Activated CD4-positive, alpha-beta T cell treated with anti-CD3 and anti-CD28 coated beads, Interleukin-2, Interleukin-4, amounts not matched to agents 100 ng/mL and 50 ng/mL, durations not matched to agents 16 hours and 8 hours (primary cell): ENCODE measurements at places on chromosomes 7 and 10.

- no peak for DNase-seq
Observed at GRCh38 chr7:138773817-138774216, 24.0 kb upstream of the TMEM213 start.

- DNase-seq, result no peak
Observed at GRCh38 chr10:66698069-66698468, 227.8 kb upstream of the LRRTM3 start.

DNA sequence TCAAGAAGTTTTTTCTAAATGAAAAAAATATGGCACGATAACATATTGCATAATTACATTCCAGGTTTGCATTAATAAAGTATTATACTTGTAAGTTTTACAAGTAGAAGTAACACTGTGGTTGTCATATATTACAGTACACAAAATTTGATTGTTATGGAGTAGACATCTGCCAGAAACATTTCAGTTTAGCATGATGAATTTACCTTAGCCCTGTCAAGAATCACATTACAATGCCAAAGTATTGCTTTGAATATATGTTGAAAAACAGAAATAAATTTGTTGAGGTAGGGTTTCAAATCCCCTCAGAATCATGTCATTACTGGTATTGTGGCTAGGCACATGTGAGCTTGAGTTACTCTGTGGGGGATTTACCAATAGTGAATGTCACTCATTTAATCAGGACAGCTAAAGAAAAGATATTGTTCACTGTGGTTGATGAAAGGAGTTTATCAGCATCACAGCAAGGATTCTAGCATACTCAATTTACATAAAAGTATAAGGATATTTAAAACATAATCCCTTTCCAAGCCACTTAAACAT is 112.1 kb downstream of the MDFIC start:
- no peak for DNase-seq

DNA sequence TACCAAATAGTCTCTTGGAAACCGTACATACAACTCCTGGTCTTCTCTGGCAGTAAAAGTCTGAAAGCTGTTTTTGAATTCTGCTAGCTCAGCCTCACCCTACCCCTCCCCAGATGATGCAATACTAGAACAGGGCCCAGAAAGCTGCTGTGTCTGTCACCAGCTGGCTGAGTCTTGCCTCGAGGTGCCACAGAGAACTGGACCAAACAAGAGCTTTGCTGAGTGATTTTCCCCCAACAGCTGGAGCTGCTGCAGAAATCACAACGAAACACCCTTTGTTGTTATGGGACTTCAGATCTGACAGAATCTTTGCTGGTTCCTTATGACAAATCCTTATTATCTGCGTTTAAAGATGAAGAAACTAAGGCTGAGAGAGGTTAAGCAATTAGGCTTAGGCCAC is 134.1 kb downstream of the SPAG6 start:
- DNase-seq, result peak; percentile 14

DNA sequence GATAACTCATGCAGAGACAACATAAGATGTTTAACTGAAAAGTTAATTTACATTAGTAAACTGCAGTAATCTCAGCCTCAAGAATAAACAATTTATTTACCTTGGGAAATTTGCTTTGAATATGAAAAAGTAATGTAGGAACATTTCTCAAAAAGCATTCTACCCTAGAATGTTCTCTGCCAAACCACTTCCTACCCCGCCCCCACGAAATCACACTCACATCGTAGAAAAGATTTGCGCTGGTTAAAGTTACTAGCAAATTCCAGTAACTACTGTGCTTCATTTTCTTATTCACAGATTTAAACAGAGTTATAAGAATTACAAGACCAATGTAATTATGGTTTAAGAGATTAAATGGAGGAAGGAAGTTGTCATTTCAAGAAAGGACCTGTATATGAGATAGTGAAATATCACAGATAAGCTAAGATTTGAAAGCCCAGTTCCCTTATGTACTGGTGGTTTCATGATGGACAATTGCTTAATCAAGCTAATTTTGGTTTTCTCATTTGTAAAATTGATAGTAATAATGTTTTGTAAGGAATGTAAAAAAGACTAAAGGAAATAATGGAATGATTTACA is 175.4 kb downstream of the GNAI1 start:
- DNase-seq, result no peak

DNA sequence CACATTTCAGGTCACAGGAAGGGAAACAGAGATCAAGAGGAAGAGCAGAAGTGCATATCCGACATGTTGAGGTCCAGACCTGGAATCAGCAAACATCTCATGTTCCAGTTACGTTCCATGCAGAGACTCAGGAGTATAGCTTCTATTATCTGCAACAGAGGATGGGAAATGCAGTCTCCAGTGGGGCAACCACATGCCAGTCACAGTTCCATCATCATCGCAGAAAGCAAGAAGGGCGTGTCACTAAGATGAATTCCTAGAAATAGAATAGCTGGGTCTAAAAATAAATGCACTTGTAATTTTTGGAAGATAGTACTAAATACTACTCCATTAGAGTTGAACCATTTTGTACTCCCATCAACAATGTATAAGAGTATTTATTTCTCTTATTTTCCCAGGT is 133.2 kb upstream of the MDFIC start:
- no peak for DNase-seq

GRCh38 chr7:135448753-135449152 is 61.1 kb downstream of the CNOT4 start:
- no peak for DNase-seq

DNA sequence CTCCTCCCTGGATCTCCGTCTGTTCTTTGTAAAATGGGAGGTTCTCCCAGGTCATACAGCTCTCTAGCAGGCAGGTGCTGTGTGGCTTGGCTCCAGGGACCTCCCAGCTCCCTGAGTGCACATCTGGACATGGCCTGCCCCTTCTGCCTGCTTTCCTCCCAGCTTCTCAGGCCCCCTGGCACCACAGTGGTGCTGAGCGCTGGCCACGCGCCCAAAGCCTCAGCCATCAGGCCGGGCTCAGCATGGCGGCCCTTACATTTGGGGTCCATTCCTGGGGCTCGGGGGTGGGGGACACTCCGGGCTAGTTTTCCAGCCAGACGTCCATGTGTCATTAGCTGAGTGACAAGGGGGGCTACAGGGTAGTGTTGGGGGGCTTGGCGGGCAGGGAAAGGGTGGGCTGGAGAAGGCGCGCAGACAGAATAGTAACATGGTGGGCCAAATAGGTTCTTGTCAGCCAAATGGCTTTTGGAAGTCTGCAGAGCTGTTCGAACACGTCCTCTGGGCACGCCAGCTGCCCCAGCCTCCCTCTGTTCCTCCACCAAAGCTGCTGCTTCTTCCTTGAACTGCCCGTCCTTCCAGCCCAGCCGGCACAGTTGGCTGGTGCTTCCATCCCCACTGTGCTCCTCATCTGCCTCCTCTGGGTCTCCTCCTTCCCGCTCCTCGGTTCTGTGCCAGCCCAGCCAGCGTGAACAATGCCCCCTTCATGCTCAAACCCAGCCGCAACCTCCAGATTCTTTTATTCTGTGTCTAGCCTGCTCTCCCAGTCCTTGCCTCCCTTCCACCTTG is 65.9 kb downstream of the GOLGA7B start:
- no peak for DNase-seq

GRCh38 chr10:24382979-24383663 is 174.2 kb downstream of the KIAA1217 start:
- no peak for DNase-seq

DNA sequence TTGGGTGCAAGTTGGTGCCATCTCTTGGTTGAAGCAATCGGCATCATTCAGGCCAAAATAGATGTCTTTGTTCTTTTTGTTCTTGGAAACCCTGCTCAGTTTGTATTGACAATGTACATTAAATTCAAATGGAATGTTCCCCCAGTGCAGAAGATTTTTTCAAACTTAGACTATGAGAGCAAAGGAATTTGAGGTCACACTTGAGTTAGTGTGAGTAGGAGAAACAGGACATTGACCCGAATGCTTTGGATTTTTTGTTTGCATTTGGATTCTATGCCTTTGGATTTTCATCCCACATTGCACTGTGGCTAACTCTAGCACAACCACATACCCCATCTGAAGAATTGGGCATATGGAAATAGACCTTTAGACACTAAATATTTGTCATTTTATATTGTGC is 480.0 kb downstream of the GALNT17 start:
- no peak for DNase-seq

DNA sequence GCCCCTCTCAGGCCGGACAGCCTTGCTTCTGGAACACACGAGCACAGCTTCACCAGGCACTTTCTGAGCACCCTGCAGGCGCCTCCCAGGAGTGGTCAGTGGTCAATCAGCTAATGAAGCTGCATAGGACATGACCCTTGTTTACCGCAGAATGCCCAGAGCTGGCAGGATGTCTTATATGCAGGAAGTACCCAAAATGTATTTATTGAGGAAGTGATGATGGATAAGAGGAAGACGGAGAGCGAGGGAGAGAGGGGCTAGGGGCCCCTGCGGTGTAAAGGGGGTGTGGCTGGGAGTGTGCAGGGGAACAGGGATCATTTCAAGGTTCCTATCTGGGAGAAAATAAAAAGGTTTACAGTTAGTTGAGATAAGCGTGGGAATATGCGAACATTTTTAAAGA is 3.3 kb downstream of the CYP2E1 start:
- no peak for DNase-seq

GRCh38 chr7:158377800-158378623 is 209.6 kb downstream of the PTPRN2 start:
- DNase-seq, result no peak

DNA sequence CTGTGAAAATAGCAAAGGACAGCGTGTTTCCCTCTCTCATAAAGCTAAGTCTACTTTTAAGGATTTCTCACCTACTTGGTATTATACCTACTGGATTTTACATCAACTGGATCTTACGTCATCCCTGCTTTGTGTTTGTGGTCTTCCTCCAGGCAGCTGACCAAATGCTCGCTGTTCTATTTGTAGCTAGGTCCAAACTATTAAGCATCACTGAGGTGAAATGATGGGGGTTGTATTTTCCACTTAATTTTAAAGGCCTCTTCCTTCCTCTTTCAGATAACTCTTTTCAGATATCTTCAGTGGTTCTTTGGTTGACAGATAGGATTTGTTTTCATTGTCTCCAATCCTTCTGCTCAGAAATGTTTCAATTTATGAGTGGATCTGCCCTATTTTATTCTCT is 169.7 kb downstream of the RNLS start:
- no peak for DNase-seq

GRCh38 chr7:73966062-73966940 is 61.7 kb upstream of the ELN start:
- DNase-seq, result no peak

DNA sequence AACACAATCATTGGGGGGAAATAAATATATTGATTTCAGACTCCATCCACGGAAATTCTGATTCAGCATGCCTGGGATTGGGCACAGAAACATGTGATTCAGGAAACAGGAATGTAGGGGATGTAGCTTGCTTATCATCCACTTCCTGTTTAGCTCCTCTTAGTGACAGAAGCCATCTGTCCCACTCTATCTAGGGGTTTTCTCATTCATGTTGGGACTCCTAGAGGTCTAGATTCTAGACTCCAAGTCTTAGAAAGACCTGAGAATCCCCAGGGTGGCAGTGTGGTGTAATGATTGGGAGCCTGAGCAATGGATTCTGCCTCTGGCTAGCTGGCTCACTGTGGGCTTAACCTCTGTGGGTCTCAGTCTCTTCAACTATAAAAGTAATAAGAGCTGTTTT is 67.9 kb downstream of the CDK1 start:
- no peak for DNase-seq

GRCh38 chr10:78336402-78336791 is 302.7 kb downstream of the RPS24 start:
- DNase-seq, result no peak

GRCh38 chr10:119750391-119751230 is 24.8 kb downstream of the INPP5F start:
- DNase-seq, result peak; percentile 70

DNA sequence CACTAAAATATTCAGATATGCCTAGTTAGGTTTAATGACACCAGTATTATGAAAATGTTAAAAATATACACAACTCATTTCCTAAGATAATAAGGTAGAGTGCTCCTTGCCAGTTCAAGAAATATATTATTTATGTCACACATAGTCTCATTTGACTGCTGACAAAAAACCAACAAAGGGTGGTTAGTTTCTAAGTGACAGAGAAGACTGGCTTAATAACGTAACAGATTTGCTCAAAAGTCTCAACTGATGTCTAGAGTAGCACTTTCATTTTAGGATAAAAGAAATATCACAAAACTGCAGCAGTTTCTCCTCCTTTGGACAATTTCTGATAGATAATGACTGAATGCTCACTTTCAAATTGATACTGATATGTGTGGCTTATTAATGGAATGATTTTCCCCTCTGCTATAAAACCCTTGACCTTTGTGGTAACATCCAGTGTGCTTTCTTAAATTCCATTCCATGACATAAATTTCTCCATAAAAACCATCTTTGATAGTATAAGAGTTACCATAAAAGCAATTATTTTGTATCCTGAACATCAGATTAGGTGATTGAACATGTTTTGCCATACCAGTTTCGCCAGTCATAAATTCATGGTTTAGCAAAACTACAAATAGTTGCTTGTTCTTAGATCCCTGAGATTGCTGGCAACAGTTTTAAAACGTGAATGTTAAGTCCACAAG is 94.2 kb downstream of the NRBF2 start:
- peak; percentile 73 for DNase-seq

- no peak for DNase-seq
Observed at GRCh38 chr10:61063034-61063433, 119.0 kb upstream of the RHOBTB1 start.

- no peak for DNase-seq
Observed at GRCh38 chr7:74275401-74275881, 13.8 kb upstream of the CLIP2 start.

DNA sequence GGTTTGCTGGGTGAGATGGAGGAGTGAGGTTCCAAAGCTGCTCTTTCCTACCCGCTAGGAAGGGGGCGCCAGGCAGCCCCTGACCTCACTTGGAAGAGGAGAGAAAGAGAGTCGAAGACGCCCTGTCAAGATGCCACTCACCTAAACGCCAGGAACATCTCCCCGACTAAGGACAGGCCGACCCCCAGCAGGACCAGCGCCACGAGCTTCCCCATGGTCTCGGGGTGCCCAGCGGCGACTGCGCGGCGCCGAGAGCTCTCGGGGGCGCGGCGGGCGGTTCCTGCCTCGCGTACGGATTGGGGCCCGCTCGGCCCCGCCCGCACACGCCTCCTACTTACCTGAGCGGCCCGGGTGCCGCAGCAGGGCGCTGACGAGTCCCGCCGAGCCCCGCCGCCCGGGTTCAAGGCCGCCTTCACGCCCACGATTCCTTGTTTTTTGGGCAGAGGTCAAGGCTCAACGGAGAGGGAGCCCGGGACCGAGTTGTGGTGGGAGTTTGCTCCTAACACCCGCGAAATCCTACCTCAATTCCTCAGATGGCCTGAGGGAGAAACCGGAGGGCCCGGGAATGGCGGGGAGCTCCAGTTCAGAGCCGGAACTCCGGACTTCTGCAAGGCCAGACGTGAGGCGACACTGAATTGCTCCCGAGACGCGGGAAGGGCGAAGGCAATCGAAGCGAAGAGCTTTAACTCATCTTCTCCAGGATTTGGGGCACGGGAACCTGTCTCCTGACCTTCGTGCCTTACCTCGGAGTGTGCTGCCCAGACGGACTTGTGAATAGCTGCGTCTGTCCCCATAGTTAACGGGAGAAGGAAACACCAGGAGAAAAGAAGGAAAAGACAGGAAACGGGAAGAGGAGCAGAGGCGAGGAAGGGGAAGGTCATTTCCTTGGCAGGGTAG is at the start of gene PON3:
Gene PON3 (minus strand): TSS at position 240 of the 897 bp plus-strand sequence. CDS start 25 bp downstream, at position 215.
- peak; percentile 26 for DNase-seq
